Colonic mucosa (tissue), 4 donors: ENCODE measurements at places on chromosomes 4 and X. TPM values are rescaled to one million over a fixed set of nuclear protein-coding genes. Genes with fewer than 3 reads are reported as not detected.

DNA sequence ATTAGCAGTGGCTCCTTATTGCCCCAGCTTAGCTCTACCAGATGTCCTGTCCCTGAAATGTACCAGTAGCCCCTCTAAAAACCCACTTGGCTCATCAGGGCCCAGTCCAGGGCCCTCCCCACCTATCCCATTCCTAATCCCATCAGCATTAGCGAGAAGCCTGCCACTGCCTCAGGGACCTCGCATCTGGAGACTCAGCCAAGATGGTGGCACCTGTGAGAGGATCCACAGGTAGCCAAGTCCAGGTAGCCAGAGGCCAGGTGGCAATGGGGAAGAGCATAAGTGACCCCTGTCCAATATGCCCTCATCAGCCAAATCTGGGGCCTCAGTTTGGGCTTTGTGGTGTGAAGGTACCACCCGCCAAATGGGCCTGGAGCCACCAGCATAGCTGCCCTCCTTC lies 97.7 kb downstream of the MAMLD1 start:
- no peaks in the 10 kb centered on the region for H3K27me3 ChIP-seq
- H3K27ac ChIP-seq: no peak overlapping the region
- no peak overlapping the region for H3K4me3 ChIP-seq
- H3K4me1 ChIP-seq: no peaks in the 10 kb centered on the region
- H3K36me3 ChIP-seq: no peaks in the 10 kb centered on the region

DNA sequence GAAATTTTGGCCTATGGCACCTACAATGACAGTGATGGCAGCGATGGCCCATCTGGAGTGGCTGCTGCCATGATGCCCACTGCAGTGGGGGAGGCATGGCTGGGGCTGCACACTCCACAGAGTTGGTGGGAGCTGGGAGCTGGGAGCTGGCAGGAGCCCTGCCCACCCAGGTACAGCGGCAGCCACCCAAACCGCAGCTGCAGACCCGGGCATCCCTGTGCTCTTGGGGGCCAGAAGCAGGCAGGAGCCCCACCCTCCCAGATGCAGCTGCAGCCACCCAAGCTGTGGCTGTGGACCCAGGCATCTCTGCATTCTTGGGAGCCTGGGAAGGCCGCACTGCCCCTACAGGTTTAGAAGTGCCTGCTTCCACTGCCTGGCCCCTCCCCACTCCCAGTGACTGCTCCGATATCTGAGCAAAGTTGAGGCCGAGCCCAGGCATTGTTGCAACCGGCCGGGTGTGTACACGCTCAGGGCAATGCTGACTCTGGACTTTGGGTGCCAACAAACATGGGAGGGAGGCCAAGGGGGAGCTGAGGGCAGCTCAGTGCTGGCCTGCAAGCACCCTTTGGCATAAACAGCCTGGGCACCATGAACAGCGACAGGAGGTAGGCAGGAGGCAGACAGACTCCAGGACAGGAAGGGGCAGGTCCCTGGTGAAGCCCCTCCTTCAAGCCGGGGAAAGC lies 82.8 kb downstream of the PPP4R3C start:
- DNase-seq: no peak
- no peaks in the 10 kb centered on the region for H3K27me3 ChIP-seq
- H3K4me1 ChIP-seq: no peaks in the 10 kb centered on the region
- H3K4me3 ChIP-seq: no peak overlapping the region
- no peak overlapping the region for H3K27ac ChIP-seq
- no peaks in the 10 kb centered on the region for H3K36me3 ChIP-seq

DNA sequence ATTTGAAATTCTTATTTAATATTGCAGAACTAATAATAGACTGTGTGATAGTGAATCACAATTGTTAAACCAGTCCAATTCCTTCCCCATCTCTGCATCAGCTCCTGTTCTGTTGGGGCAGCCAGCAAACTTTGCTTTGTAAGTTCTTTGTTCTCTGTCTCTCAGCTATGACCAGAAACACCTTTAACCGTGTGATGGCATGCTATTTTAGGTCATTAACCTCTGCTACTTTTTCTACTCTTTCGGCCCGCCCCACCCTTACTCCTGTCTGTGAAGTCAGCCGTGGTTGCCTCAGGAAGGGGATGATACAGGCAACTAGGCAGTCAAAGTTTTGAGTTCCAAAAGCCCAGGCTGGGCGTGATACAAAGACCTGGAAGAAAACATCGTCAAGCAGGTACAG lies 51.3 kb upstream of the EGFL6 start:
- H3K27me3 ChIP-seq: no peaks in the 10 kb centered on the region
- H3K4me3 ChIP-seq: no peak overlapping the region
- no peak for DNase-seq

DNA sequence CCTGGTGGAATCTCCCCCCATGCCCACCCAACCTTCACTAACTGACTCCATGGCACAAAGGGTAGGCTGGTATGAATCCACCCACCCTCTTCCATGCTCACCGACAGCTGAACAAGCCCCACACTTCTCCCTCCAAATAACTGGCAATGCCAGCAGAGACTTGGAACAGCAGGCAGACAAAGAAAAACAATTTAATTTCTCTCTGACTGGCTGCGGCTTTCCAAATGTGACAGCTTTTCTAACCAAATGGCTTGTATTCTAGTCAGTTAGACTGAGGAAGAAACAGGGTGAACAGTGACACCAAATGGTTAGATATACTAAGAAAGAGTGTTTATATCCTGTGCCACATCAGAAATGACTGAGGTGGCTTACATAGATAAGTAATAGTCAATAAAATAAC lies 199.3 kb upstream of the ADAMTS3 start:
- no peaks in the 10 kb centered on the region for H3K36me3 ChIP-seq
- H3K4me3 ChIP-seq: no peak overlapping the region
- DNase-seq: no peak
- H3K27ac ChIP-seq: no peak overlapping the region
- no peaks in the 10 kb centered on the region for H3K4me1 ChIP-seq
- H3K27me3 ChIP-seq: no peaks in the 10 kb centered on the region

REPS2 gene
- 17.6 TPM for total RNA-seq

SHOX gene
- 0.12 TPM for total RNA-seq

DAPP1 gene
- 5.0 TPM for total RNA-seq
